ENCODE measurements at places on chromosomes 11 and 22.

DNA sequence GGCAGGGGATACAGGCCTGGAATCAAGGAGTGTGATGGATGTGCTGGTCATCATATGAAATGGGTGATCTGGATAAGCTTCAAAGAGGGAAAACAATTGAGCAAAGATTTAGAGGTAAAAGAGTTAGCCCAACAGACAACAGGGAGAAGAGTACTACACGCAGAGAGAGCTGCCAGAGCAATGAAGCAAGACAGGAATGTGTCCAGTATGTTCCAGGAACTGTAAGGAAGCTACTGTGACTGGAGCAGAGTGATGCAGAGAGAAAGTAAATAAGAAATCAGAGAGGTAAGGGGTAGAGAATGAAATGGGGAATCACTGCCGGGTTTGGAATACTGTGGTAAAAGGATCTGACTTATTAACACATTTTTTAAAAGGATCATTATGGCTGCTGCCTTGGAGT is 255.1 kb downstream of the DCDC1 start:
- no peak for DNase-seq

DNA sequence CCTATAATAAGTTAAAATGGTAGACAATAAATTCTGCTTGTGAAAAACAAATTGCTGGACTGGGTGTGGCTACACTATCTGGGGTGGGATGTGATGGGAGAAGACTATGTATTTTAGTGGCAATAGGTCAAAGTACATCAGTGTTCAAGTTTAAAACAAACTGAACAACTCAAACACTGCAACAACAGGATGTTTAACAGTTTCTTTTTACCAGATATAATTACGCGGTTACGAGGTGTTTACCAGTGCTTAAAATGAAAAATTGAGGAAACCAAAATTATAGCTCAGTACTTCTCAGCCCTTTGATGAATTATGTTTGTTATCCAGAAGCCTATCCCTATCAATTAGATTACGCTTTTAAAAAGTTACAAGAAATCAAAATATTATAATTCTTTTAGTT is 3.2 kb downstream of the PRDM10 start:
- no peak for DNase-seq

DNA sequence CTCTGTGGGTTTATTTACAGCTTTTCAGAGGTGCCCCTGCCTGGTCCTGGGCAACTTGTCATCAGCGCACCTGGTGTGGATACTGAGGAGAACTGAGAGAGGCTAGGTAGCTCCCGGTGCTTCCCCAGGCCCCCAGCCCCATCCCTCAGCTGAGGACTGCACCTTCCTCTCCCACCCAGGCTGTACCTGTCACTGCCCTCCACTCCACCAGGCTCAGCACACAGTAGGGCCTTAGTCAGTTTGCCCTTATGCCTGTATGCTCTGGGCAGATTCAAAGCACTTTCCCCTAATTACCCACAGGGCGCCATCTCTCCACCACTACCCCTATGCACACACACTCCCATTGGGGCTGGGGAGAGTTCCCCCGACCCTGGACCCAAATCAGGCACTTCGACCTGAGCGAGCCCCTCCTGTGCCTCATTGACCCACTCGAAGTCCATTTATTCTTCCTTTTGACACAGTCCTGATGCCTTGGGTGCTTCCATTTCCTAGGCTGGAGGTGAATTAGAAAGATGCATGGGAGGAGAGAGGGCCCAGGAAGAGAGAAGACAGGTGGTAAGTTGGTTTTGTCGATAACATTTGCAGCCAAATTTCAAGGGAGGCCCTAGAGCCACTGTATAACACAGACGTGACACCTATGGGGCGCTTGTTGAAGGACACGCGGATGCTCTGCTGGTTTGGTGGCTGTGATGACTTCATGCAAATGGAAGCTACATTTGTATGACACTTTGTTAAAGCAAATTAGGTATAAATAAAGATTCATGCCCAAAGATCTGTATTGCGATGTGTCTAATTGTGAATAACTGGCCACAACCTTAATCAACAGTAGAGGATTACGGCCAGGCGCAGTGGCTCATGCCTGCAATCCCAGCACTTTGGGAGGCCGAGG is 13.8 kb upstream of the PICK1 start:
- no peak for DNase-seq

GRCh38 chr22:43338766-43339345 is 4.3 kb downstream of the SCUBE1 start:
- DNase-seq, result no peak

GRCh38 chr11:837189-837989 is 4.6 kb downstream of the CD151 start:
- no peak for DNase-seq

GRCh38 chr11:59088162-59088561 is 2.1 kb downstream of the GLYATL1B start:
- no peak for DNase-seq

GRCh38 chr11:36493332-36493731 is 16.7 kb downstream of the TRAF6 start:
- DNase-seq, result no peak

GRCh38 chr22:26830837-26831236 is 173.4 kb downstream of the MIAT start:
- no peak for DNase-seq

All from NCI-H510A treated with DMSO at 0.1 percent for 48 hours (cell line).